ENCODE measurements at places on chromosomes 5 and 9.

DNA sequence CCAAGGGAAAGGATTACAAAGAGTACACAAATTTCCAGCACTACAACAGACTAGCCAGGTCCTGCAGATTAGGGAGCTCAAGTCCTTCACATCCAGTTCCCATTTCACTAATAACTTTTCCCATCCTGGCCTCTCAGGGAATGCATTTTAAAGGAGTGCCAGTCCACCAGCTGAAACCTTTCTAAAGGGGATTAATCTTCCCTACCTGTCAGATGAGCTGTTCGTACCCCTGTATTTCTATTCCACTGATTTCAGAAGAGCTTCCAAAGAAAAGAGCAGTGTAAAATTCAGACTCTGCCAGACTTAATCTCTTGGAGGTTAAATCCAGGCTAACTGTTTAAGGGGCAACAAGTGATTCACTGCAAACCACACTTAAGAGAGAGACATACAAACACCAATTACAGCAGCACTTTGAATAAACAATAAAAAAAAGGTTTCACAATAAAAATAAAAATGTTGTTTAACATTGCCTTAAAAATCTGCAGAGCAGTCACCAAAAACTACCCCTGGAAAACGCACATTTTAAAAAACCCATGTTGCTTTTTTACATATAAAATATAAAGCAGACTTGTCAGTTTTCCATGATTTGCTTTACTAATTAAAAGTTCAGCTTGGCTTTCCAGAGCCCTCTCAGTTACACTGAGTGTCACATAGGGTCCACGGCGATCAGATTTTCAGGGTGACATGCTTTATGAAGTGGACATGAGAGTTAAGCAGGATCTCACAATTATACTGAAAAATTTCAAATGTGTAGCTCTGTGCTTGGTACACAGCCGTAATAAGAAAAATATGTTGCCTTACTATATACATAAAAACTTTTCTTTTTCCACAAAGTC is 3.2 kb downstream of the ROR2 start:
- DNase-seq, result no peak

DNA sequence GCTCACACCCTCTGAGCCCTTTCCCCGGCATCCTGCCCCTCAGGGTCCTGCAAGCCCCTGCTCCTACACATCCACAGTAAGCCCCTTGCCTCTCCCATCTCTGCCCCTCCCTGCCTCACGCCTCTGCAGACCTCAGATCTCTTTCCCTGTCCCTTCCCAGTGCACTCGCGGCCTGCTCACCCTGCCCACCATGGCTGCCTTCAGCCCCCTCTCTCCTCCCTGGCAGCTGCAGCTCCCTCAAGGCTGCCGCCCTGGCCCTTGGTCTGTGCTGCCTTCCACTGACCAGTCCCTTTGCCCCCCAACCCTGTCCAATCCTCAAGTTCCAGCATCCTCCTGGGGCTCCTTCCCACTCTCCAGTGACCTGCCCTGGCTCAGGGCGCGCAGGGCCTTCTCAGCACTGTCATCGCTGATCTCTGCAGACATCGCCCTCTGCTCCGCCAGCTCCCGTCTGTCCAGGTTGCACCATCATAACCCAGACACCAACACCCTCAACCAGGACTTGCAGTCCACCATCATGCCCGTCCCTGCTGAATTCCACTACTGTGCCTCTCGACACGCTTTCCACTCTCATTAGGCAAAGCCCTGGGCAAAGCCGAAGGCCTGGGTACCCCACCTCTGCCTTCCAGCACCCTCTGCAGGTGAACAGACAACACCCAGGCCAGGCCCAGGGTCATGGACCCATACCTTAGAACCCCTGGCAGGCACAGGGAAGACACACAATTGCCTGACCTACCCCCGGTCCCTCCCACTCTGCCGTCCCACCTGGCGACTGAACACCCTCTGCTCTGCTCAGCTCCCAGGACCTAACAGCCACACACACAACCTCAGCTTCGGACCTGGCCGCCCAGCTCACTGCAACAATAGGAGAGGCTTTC is 97.8 kb upstream of the RUFY1 start:
- no peak for DNase-seq

DNA sequence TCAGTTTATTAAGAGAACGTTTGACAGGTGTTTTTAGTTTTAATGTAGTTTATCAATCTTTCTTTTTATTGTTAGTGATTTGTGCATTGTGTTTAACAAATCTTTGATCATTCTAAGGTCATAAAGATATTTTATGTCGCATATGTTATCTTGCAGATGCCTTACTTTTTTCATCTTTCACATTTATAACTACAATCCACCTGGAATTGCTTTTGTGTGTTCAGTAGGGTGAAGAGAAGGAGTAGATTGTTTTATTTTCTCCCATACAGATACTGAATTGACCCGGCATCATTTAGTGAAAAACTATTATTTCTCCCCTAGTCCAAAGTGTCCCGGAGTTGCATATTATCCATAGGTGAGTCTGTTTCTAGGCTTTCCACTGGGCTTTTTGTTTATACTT is 179.4 kb upstream of the RGMB start:
- DNase-seq, result no peak

DNA sequence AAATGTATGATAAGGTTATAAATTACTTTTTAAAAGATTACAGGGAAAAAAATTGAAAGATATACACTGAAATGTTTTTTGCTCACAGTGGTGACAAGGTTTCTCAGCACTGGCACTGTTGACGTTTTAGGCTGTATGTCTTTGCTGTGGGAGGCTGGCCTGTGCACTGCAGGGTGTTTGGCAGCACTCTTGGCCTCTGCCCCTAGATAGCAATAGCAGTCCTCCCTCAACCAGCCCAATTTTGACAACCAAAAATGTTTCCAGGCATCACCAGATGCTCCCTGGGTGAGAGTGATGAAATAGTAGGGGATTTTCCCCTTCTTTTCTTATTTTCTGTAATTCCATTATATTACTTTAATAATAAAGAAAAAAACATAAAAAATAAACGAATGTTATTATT is 3.3 kb downstream of the CD274 start:
- DNase-seq, result no peak

DNA sequence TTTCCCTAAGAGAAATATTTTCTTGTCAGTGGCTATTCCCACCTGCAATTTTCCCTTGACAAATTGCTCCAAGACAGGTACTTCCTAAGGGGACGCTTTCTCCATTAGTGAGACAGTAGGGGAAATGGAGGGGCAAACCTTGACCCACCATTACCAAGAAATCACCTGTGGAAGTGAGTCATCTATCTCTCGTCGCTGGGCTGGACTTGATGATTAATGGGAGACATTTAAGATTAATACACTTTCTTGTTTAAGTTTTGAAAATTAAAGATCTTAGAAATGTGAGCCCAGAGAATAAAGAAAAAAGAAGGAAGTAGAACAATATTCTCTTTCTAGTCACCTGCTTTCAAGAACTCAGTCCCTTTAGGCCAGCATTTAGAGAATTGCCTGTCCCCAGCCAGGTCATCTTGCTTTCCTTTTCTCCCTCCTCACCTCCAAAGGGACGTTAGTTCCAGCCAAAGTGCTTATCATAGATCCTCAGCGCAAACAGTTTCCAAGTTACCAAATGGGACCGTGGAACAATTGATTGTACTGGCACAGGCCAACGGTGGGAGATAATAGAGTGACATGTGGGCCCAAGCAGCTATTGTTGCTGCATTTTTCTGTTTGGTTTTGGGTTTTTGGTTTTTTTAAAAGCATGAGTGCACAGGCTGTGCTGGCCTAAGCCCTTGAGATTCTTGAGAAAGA is 284.4 kb downstream of the ENC1 start:
- DNase-seq, result no peak

GRCh38 chr5:57537811-57538210 is 55.2 kb upstream of the ACTBL2 start:
- no peak for DNase-seq

GRCh38 chr9:114677418-114677817 is 4.6 kb downstream of the TEX48 start:
- peak; percentile 98 for DNase-seq

- no peak for DNase-seq
These were observed 552 bp downstream of the OTULINL start for GRCh38 chr5:14581891-14582796.

GRCh38 chr9:76200745-76201144 is 193.5 kb downstream of the RFK start:
- no peak for DNase-seq

DNA sequence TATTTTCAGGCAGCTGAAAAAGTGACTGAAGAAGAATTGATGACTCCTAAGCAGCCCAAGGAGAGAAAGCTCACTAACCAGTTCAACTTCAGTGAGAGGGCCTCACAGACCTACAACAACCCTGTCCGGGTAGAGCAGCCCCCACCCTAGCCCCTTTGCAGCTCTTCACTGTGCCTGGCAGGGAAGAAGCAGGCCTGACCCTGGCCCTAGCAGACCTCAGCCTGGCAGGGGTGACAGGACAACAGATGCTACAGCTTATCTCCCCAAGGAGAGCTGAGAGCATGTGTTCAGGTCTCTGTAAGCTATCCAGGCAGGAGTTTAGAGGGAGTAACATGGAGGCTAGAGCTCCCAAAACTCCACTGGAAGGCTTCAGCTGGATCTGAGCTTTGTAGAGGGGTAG is 31.8 kb downstream of the DNAI1 start:
- DNase-seq, result no peak

DNA sequence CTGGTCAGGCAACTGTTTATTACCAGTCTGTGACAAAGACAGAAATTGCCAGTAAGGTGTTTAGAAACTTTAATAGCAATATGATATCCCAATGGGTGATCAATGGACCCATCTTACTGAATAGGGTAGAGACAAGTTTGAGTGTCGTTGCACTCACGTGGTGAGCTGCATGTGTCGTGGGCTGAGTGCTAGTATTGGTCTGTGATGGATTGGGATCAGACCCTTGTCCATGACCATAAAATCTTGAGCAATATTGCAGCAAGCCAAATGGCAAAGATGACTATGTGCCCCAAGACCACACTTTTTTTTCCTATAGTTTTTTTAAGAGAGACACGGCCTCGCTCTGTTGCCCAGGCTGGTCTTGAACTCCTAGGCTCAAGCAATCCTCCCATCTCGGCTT is 114.5 kb downstream of the PALM2AKAP2 start:
- no peak for DNase-seq

DNA sequence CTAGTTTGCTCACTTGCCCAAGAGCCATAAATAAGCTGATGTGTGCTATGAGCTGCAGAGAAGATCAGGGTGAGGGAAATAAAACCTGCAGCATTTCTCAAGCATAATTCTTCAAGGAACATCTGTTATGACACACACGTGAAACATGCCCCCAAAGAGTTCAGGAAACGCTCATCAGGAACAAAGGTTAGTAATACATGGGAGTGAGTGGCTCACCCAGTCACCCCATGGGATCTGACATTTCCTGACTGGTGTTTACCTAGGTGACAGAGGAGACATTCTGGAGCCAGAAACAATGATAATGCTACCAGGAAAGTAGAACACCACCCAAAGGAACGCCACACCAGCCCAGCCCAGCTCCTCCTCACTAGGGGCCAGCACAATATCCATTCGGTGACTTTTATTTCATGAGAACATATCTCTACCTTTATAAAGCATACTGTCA is 66.0 kb downstream of the FRMD3 start:
- no peak for DNase-seq

- no peak for DNase-seq
These were observed 13.2 kb downstream of the VAV2 start for GRCh38 chr9:133978899-133979272.

GRCh38 chr9:133115604-133116345 is 5.3 kb downstream of the RALGDS start:
- no peak for DNase-seq

DNA sequence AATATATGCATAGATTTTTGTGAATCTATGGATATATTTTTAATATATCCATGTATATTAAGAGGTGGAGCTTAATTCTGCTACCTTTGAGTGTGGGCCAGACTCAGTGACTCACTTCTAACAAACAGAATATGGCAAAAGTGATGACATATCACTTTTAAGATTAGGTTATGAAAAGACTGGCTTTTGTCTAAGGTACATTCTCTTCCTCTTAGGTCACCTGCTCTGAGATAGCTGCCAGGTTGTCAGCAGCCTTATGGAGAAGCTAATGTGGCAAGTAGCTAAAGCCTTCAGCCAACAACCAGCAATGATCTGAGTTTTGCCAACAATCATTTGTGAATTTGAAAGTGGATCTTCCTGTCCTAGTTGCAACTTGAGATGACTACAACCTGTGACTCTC is 83.8 kb downstream of the ANKRD31 start:
- DNase-seq, result no peak

GRCh38 chr9:97510797-97511654 is 9.6 kb downstream of the TMOD1 start:
- DNase-seq, result peak; percentile 63

DNA sequence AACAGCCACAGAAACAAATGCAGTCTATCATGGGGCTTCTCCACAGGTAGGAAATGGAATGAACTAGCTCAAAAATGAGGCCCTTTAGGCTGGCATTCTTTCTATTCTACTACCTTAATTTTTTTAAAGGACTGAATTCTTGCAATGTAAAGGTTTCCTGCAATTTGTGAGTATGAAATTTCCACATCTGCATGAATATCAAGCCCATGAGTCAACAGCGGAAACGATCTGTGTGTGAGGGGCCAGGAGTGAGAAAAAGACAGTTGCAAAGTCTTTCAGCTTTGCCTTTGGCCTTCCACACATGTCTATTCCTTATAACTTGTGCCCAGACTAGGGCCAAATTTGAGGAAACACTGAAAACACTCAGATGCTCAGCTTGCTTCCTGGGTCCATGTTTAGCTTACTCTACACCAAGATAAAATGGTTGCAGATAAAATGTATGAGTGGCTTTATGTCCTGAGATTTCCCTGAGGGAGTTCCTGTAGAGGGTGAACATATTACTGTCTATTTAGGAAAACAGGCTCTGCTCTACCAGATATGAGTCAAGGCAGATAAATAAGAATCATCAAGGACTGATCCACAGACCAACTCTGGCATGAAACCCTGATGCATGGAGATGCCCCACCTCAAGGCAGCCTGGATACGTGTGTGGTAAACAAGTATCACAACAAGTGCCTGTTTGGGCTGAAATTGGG is 46.5 kb downstream of the RETREG1 start:
- DNase-seq, result no peak

- DNase-seq, result no peak
These were observed 12.1 kb upstream of the ORM1 start for GRCh38 chr9:114310471-114311450.

- no peak for DNase-seq
These were observed 2.1 kb upstream of the UIMC1 start for GRCh38 chr5:177008716-177009115.

- DNase-seq, result no peak
These were observed 277.2 kb upstream of the MPDZ start for GRCh38 chr9:13556656-13557055.

GRCh38 chr5:102539562-102539961 is 40.8 kb upstream of the SLCO6A1 start:
- DNase-seq, result no peak

DNA sequence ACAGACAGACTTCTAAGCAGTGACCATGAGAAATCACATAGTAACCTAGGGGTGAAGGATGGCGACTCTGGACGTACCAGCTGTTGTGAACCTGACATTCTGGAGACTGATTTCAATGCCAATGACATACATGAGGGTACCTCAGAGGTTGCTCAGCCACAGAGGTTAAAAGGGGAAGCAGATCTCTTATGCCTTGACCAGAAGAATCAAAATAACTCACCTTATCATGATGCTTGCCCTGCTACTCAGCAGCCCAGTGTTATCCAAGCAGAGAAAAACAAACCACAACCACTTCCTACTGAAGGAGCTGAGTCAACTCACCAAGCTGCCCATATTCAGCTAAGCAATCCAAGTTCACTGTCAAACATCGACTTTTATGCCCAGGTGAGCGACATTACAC is 38.0 kb upstream of the CCDC152 start:
- DNase-seq, result no peak
